ENCODE measurements at places on chromosomes 2 and 18.

DNA sequence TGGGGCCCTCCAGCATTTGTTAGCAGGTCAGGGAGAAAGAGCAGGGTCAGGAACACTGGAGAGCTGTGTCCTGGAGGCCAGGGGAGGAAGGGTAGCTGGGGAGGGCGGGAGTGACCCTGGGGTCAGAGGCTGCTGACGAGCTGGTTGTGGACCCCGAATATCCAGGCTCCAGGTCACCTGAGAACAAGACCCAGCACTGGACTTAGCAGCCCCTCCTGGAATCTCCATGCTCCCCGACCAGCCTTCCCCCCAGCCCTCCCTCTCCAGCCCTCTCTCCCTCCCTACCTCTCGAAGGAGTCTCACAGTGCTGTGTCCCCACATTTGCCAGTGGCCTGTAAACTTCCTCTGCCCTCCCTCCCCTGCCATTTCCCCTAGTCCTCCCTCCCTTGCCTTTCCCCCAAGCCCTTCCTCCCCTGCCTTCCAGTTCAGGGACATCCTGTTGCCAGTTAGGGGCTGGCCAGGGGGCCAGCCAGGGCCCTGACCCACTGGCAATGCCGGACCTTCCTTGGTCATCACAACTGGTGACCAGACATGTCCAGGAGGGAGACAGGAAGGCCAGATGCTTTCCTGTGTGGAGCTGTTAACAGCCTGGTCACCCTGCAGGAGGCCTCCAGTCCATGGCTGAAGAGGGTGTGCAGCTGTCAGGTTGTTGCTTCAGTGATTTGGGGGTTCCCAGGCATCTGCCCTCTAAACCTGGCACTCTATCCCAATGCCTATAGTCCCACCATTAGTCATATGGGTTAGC lies 50.0 kb upstream of the FAHD2A start:
- DNase-seq = no peak

DNA sequence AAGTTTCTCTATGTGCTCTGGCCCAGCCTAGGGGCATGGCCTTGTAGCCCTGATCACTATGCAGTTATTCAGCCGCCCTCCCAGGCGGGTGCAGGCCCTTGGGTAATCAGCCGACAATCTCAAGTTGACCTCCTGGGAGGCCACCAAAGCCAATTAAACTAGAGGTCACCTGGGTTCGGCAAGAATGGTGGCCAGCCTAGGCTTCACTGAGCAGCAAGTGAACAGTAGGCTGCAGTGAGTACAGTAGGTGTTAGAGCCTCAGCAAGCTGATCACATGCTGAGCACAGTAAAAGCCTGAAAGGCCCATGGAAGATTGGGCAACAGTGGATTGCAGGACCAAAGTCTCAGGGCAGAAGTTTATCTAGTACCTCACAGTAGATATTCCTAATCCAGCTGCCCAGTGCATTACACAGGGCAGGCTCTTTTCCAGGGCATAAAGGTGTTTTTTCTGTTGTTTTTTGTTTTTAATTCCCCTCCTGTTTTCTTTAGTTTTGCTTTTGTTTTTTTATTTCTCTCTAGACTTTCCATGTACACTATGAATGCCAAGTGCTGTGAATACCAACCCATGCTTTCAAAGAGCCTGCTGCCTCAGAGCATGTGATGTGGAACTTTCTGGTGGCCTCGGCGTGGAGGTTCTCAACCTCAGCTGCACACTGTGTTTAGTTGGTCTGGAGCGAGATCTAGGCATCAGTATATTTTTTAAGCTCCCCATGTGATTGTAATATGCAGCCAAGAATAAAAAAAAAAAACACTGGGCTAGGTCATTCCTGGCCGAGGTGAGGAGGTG lies 55.9 kb upstream of the ATL2 start:
- DNase-seq = no peak

DNA sequence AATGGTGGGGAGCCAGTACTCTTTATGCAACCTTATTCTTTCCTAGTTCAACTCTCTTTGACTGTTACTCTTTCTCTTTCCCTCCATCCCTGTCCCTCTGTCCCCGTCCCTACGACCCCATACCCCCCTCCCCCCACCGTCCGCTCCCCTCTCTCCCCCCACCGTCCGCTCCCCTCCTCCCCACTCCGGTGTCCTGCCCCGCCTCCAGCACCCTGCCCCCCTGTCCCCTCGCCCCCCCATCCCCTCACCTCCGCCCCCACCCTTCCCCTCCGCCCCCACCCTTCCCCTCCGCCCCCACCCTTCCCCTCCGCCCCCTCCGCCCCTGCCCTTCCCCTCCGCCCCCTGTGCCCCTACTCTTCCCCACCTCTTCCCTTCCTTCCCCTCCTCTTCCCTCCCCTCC lies 128.4 kb downstream of the LPIN1 start:
- no peak for DNase-seq

DNA sequence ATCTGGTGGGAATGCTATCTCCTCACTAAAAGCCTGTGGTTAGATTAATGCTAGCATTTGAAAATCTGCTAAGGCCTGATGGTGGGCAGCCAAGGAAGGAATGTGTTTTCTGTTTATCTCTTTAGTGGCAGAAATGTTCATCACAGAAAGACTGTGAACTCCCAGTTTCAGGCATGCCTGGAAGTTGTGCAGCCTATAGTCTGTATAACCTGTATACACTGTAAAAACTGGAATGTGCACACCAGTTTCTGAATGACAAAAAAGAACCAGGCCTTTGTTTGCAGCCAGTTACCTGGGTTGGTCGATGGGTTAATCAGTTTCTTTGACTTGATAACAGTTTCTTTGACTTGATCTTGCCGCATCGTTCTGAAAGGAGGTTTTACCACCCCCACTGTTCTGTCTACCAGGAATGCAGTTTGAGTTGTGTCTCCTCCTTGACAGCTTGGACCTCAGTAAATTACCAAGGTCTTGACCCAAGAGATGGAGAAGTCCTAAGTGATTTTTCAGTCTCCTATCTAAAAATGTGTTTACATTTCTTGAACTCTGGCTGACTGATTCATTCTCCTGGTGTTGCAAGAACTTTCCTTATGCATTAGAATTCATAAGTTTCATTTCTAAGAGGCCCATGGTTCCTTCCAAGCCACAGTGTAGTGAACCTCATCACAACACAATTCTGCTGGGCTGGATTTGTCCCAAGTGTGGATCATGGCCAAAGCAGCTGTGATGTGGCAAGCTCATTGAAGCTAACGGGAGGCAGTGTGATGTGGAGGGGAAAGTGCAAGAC lies 62.2 kb downstream of the KIAA2012 start:
- peak; percentile 99 for DNase-seq

DNA sequence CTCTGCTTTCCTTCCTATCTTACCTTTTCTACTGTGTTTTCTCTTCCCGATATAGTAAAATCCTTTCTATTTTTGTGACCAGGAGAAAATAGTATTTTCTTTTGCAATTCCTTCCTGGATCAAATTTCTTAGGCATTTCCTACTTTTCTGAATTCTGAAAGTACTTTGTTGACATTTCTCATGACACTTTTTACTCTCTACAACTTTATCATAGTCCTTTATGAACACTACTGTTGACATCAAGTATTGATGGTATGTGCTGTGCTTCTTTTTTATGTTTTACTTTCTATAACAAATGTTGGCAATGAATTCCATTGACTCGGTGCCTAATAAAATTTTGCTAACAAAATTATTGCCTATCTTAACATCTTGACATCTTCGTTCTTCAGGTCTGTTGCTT lies 217.7 kb upstream of the TCF4 start:
- no peak for DNase-seq

DNA sequence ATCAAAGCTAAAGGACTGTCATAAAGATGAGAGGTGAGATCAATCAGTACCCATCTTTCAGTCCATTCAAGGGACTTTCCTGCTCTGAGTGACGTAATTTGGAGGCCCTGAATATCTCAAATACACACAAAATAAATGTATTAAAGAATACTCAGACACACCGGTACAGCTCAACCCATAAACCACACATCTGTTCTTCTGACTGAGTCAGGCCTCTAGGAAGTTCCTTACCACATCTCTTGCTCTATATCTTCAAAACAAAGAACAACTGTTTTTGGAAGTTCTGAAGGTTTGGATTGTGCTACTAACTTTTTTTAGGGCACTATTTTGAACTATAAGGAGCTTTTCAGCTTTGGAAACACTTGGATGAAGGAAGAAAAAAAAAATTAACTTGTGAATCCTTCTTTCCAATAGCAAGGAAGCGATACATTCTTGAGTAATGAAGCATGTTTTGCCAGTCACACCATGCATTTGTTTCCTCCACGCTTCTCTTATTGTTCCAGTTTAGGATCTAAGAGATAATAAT lies 866.5 kb upstream of the VRK2 start:
- peak; percentile 46 for DNase-seq

DNA sequence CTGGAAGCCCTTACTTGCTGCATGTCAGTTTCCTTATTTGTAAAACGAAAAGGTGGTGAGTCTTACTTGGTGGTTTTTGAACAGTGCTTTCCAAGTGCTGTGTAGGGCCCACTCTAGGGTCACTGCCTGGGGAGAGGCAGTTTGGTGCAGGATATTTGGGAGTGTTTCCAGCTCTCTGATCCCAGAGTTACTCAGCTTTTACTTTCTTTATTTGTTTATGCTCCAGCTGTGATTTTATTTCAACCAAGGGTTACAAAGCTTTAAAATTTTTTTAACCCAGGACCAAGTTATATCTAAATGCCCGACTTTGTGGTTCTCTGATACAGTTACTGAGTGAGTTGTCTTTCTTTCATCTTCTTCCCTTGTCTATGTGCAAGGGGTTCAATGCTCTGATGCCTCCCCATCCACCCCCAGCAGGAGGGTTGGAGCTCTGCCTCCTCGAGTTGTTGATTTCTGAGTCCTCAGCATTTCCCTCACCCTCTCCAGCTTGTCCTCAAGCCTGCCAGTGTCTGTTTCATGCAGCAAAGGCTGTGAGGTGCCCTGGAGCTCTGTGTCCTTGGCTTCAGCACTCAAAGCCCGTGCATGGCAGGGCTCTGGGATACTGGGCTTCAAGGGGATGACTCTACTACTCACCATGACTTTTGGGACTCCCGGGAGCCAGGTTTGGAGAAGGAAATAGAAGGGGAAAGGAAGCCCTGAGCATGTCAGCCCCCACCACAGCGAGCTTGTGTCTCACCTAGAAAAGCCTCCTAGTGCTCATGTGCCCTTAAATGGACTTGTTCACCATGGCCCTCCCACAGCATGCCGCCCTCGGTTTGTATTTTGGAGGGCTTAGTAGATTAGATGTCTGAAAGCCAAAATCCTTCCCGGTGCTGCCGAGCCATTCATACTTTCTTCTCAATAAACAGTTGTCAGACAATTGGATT lies 236.8 kb downstream of the SETBP1 start:
- peak; percentile 36 for DNase-seq

DNA sequence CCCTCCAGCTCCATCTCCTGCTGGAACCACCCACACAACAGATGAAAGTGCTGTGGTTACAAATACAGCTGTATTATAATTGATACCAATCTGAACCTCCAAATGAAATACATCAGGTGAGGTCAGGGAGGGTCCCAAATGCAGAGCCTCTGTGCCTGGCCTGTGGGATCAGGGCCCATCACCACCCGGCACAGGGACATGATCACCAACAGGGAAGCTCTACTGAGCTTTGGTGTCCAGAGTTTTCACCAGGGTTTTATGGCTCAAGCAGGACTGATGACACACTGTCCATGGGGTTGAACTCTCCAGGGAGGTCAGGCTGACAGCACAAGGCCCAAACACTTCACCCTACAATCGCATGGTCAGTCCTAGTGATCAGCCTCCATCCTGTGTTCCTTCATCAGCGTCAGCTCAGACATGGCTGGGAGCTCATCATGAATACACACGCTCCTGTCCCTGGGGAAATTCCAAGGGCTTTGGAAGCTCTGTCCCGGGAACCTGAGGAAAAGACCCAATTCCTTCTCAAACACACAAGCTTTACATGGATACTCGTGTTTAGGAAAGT lies 3.9 kb upstream of the PXDN start:
- DNase-seq = peak; percentile 25

DNA sequence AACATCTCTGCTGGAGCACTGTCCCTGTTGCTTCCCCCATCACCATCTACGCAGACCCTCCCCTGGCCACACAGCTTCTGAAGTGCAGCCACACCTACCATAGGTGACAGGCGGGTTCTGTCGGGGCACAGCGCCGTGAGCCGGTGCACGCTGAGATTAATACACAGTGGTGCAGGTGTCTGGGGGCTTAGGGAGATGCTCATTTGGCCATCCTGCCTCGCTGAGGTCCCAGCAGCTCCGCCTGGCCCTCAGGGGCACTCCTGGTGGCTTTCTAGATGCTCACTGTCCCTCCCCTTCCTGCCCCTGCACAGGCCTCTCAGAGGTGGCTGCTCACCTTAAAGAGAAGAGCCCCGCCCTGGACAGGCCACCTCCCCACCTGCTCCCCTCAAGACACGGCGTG lies 18.9 kb upstream of the RPL31 start:
- no peak for DNase-seq

- DNase-seq = no peak
These were observed 45.3 kb upstream of the TANC1 start for GRCh38 chr2:158923180-158923594.

DNA sequence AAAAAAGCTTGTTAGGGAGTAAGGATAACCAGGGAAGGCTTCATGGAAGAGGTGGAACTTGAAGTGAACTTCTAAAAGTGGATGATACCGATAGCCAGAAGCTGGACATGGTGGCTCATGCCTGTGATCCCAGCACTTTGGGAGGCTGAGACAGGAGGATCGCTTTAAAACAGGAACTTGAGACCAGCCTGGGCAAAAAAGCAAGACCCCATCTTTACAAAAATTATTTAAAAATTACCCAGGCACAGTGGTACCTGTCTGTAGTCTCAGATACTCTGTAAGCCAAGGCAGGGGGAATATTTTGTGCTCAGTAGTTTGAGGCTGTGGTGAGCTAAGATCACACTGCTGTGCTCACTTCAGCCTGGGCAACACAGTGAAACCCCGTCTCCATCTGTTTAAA lies 10.2 kb downstream of the PAPOLG start:
- DNase-seq = no peak

DNA sequence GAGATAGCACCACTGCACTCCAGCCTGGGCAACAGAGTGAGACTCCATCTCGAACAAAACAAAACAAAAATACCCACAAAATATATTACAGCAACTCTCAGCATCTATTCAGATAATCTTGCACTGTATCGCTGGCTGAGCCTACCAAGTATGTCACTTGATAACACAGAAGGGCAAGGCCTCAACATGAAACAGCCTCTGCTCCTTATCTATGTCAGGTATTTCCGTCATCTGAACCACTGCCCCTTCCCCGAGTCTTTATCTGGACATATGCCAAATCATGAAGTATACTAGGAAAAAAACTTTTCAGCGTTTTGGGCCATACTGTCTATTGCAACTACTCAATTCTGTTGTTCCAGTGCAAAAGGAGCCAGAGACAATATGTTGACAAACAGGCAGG lies 17.7 kb downstream of the PDIA6 start:
- DNase-seq = no peak

GRCh38 chr2:234245945-234246344 lies 195.4 kb downstream of the SPP2 start:
- peak; percentile 81 for DNase-seq

DNA sequence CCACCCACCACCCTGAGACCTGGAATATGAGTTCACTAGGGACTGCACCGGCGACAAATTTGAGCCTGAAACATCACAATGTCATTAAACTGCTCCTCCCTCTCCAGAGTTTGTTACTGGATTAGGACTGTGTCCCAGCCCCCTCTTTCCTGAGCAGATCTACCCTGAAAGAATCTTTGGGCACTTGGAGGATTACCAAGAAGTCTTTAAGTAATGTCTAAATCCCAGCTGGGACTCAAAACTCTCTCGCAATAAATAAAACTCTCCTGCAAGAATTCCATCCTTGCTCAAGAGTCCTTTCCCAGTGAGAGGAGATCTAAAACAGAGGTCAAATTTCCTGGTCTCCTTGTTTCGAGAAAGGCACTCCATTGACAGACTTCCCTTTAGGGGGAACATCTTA lies 20.9 kb downstream of the GKN2 start:
- DNase-seq = no peak

- DNase-seq = no peak
These were observed 96.7 kb upstream of the RPE start for GRCh38 chr2:209905691-209906090.
